ENCODE measurements at places on chromosomes 3 and 15.

- no peak for DNase-seq
Observed at GRCh38 chr3:158384019-158384418, 187.0 kb upstream of the MLF1 start.

- DNase-seq: no peak
Observed at GRCh38 chr15:59616379-59616778, 4.8 kb downstream of the GCNT3 start.

- DNase-seq: peak; percentile 76
Observed at GRCh38 chr3:101827211-101828174, 21.8 kb upstream of the NFKBIZ start.

DNA sequence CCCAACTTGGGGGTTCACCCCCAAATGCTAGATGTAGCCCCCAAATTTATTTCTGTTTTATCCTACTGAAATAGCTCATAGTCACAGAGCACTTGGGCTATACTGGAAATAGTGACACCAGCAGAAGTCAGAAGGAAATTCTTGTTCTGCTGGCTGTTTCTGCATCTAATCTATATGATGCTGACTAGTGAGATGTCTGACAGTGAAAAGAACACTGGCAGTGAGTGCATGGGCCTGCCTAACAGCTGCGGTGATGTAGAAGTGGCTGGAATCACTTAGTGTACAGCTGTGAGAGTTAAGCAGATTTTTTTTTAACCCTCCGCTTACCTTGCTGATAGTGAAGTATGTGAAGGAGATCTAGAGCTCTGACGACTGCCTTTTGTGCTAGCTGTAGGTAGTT, 14.0 kb downstream of the TTC14 start:
- no peak for DNase-seq

DNA sequence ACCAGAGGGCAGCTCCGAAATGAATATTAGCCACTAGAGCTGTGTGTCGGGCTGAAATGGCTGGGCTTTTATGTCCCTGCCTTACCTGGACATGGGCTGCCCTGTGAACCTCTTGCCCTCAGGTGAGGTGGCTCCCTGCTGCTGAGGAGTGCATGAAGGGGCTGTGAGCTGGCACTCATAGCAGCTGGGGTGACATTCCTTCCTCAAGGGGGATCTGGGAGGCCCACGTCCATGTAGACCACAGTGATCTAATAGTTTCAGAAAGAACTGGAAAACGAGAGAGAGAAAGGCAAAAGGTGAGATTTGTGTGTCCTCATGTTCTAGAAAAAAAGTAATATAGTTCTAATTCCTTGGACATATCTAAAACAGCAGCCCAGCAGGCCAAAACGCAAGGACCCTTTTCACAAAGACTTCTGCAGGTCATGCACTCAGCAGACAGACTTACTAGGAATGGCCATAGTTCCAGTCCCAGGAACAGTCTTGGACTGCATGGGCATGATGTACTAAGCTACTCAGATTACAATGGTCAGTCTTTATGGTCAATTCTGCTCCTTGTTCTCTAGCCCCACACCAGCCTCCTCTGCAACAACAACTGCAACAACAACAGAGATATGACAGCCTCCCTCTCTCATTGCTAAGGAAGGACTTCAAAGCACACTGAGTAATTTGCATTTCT, 10.8 kb upstream of the SLC24A5 start:
- no peak for DNase-seq

All from KBM-7 (cell line).